IPS DF 19.7 (cell line): ENCODE measurements at places on chromosomes 5 and 9.
A peak's percentile ranks its signal among the peaks of the same experiment; 100 is the strongest.

DNA sequence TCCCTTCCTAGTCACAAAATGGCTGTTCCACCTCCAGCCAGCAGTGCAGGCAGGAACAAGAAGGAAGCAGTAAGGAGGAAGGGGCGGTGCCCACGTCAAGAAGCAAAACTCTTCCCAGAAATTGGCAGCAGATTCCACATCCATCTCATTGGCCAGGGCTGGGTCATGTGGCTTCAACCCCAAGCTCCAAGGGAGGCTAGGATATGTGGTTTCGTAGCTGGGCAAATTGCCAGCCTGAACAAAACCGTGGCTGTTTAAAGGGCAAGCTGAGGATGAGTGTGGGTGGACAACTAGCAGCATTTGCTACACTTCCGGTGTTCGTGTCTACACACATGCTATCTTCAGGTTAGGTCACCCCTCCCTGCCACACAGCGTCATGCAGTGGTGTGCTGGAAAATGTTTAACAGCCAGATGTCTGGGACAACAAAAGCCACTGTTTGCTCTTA is 92.1 kb upstream of the MAP1B start:
- no peak for DNase-seq

DNA sequence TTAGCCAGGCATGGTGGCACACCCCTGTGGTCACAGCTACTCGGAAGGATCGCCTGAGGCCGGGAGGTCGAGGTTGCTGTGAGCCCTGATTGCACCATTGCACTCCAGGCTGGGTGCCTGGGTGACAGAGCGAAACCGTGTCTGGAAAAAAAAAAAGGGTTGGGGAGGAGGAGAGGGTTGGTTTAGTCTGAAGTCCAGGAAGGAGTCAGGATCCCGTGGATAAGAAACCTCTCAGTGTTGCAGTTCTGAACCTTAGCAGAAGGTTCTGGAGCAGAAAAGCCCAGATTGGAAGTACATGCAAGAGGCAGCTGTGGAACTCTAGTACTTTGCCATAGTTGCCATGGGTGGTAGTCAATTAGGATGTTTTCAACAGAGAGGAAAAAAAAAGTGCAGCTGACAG is 125.2 kb upstream of the CPEB4 start:
- no peak for DNase-seq

- DNase-seq, result no peak
These were observed 35.8 kb upstream of the ATP10B start for GRCh38 chr5:160887780-160888179.

- no peak for DNase-seq
These were observed 1009.7 kb upstream of the CDH6 start for GRCh38 chr5:30183795-30184194.

DNA sequence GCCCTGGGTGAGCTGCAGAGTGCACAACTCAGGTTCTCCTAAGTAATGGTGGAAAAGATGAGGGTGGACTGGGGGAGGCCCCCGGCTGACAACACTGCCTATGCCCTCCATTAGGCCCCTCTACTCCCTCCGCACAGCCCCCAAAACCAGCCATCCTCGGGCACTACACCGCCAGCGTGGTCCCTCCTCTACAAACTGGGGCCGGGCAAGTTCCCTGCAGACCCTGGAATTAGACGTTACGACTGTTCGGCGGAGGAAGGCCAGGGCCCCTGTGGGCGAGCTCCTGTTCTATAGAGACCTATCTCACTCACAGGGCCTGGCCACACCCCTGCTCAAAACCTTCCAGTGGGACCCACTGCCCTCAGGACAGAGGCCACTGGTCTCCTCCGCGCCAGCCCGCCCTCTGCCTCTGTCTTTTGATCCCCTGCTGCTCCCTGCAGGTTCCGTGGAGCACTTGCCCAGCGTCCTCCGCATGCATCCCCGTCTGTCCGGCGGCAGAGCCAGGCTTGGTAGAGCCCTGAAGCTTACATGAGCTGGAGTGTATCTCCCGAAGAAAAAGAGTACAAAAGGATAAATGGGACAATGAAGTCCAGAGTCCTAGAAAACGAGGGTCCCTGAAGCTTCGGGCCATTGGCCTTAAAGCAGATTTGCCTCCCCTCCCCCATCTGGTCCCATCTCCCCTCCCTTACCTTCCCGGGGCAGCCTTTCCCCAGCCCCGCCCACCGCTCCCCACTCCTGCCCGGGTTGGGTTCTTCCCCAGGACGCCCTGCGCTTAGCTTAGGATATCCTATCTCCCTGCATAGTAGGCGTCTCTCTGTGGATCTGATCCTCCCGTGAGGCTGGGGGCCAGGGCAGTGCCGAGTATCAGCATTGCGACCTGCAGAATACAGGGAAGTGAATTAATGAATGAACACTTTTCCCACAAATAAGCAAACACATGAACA is 71.3 kb downstream of the HRH2 start:
- no peak for DNase-seq

- DNase-seq, result no peak
These were observed 89.5 kb upstream of the GRIA1 start for GRCh38 chr5:153400931-153401330.

GRCh38 chr9:137750566-137750965 is 127.0 kb upstream of the CACNA1B start:
- no peak for DNase-seq

- DNase-seq, result peak; percentile 28
These were observed 101.6 kb upstream of the DPYSL3 start for GRCh38 chr5:147611483-147611882.

- DNase-seq, result no peak
These were observed 7.5 kb downstream of the SLC6A19 start for GRCh38 chr5:1208743-1209488.

GRCh38 chr9:127175764-127176163 is 53.3 kb upstream of the ANGPTL2 start:
- no peak for DNase-seq

GRCh38 chr5:106014262-106014661 is 1656.5 kb downstream of the EFNA5 start:
- no peak for DNase-seq

DNA sequence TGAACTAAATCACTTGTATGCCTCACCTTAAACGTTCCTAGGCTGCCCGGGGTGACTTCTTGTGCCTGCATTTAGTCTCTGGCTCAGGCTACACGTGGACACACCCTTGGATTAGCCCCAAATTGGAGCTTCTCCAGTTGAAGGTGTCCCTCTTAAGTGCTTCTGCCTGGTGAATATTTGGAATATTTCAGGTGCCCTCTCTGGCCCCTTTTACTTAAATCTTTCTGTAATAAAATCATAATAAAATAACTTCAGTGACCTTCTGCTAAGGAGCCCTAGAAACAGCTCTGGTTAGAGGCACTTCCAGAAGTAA is 74.3 kb upstream of the KLF9 start:
- DNase-seq, result no peak

GRCh38 chr5:99032234-99033013 is 103.6 kb upstream of the CHD1 start:
- peak; percentile 30 for DNase-seq

DNA sequence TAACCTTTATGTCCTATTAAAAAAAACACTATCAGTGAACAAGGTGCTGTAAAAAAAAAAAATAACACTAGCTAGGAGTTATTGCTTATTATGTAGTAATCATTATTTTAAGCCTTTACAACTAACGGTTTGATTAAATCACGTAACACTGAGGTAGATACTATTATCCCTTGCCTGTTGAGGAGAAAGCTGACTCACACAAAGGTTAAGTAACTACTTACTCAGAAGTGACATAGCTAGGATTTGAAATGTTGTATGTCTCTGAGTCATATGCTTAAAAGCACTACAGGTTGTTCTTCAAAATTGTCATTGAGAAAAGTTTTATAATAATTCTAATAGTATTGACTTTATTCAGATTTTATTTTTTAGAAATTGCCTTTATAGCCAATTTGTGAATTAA is 8.8 kb downstream of the TENT2 start:
- DNase-seq, result no peak

- no peak for DNase-seq
These were observed 35.7 kb upstream of the LURAP1L start for GRCh38 chr9:12739014-12739652.

GRCh38 chr9:88481933-88482332 is 53.0 kb upstream of the NXNL2 start:
- no peak for DNase-seq

DNA sequence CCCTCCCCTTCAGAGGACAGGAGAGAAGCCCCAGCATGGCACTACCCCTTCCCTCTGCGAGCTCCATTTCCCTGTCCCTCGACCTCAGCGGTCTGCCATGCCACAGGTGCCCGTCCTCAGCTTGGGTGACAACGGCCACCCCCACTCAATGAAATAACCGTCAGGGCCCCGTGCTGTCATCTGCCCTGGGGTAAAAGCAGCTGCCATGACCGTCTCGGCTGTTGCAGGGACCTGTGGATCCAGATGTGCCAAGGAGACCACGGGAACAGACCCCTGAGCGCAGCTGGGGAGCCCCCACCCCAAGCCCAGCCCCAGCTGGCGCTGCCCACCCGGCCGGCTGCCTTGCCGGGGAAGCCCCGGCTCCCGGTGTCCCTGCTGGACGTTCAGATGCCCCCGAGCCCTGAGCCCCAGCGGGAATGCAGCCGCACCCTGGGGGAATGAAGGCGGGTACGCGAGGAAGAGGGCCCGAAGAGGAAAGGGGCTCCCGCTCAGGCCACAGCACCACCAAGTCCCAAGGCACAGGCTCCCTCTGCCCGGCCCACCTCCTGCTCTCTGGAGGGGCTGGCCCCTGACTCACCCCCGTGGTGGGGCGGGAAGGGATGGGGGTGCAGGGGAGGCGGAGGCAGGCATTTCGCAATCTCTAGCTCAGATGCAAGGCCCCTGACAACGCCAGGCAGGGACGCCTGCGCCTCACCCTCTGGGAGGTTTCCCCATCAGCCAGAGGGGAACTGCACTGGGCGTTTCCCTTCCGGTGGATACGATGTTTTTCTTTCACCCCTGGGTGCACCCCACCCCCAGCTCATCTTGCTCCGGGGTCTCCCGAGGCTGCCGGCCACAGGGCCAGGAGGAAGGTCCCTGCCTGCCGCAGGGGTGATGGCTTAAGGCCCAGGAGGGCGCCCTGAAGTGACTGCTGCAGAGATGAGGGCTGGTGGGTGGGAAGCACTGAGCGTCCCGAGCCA is 49.2 kb downstream of the NACC2 start:
- no peak for DNase-seq

GRCh38 chr5:115977096-115977495 is 14.8 kb downstream of the LVRN start:
- DNase-seq, result no peak

- no peak for DNase-seq
These were observed 9.1 kb downstream of the NIPAL4 start for GRCh38 chr5:157469073-157469472.

DNA sequence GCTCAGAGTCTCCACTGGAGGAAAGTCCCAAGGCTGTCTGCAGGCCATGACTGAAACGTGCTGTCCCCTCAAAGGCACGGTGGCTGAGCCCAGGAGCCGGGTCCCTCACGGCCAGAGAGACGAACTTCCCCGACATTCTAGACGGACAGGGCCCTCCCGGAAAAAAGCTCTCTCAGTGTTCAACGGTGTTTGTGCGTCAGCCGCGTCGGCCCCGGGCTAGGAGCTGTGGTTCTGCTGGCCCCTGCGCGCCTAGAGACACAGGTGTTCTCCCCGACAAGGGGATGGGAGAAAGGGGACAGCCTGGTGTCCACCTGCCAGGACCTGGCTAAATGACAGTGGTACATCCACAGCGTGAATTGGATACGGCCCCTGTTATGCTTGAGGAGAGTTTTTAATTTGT is 5.8 kb upstream of the GPSM1 start:
- no peak for DNase-seq

DNA sequence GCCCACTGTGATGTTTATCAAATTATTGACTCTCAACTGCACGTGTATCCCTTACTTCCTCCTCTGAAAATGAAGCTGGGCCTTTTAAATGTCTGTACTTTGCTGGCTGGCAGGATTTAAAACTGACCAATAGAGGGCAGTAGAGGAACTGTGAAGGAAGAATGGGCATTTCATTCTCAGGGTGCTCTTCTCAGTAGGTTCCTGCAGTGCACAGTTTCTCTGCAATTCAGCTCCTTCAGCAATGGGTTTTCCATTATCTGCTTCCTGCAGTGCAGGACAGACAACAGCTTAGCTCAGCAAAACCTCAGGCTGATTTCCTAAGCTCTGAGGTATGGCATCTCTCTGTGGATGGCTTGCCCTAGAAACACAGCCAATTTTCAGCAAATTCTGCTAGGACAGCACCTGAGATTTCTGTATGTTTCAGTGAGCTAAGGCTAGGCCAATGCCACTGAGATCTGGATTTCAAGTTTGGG is 298.4 kb upstream of the PRDM9 start:
- DNase-seq, result no peak

DNA sequence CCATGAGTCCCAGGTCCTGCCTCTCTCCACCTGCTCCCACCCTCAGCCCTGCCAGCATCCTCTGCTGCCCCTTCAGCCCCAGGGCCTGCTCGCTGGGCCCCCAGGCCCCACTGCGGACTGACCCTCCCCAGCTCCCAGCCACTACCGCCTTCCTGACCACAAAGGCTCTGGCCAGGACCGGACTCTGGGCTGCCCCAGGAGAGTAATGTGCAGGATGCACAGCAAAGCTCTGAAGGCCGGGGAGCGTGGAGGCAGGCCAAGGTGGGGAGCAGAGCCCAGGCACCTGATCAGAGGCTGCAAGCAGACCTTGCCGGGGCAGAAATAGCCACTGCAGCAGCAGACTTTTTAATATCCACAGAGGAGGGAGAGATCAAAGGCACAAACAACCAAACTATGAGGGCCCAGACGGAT is 27.9 kb downstream of the IPPK start:
- no peak for DNase-seq

- DNase-seq, result no peak
These were observed 72.2 kb downstream of the CAMSAP1 start for GRCh38 chr9:135835131-135835530.

- no peak for DNase-seq
These were observed 23.0 kb downstream of the SPARC start for GRCh38 chr5:151663617-151664293.

DNA sequence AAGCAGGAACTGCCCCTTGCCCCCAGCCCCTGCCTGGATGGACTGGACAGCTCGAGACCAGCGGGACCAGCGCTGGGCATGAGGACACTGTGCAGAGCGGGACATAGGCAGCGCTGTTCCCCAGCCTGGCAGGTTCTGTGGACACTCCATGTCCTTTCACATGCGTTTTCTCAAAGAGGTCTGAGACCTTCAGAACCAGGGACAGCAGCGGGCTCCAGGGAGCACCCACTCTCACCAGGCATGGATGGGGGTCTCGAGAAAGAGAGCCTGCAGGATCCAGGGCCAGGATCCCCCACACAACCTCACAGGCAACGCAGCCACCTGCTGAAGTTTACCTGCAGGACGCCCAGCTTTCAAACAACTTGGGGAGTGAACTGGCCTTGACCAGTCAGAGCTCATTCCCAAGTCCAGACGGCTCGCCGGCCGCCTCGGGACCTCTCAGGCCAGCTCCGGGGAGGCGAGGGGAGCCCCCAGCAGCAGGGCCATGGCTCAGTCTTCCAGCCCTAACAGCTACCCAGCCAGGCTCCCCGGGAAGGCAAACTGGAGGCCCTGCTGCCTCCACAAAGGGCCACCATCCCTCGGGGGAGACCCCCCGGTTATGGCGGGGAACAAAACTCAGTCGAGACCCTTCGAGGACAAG is 72.5 kb upstream of the SARDH start:
- DNase-seq, result no peak

- no peak for DNase-seq
These were observed 53.3 kb upstream of the FAM169A start for GRCh38 chr5:74919487-74919886.
